ENCODE measurements at places on chromosomes 7 and 10. TPM values are rescaled to one million over a fixed set of nuclear protein-coding genes. Genes with fewer than 3 reads are reported as not detected.

DNA sequence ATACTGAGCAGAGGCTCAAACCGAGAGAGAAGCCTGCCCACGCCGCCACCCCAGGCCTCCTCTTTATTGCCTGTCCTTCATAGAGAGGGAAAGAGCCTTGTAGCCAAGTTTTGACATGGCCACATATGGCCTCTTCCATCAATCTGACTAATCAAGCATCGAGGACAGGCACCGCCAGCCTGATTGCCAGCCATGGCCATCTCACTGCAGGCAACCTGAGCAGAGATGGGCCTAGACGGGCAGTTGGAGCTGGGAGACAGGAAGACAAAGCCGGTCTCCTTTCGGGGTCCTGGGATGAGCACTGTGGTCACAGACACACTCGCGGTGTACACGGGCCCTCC, 67.2 kb downstream of the EBF3 start:
- H3K36me3 ChIP-seq = no peaks in the 10 kb centered on the region
- H3K27me3 ChIP-seq = peaks cover 35% of the 10 kb centered on the region
- no peaks in the 10 kb centered on the region for H3K4me1 ChIP-seq
- no peak overlapping the region for H3K4me3 ChIP-seq

DNA sequence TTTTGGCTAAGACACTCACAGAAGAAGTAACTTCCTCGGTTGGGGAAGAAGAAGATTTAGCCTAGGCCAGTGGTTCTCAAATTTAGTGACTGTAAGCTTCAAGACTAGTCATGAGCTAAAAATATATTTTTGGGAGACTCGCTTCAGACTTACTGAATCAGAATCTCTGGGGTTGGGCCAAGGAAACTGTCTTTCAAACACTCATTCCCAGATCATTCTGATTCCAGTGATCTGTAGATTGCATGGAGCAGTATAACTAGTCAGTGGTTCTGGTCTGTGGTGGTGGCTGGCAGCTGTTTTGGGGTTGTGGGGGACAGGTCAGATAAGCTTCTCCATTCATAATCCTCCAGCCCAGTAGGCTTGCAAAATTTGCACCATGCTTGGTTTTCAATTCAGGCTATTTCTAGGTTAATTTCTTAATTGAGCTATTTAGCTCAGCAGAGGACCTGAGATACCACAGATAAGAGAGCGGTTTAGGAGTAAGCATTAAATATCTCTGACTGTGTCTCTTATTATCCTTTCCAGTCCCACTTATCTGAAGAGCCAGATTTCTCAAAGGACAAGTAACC, 3.8 kb upstream of the KAT6B start:
- peaks cover 6% of the 10 kb centered on the region for H3K36me3 ChIP-seq
- no peak overlapping the region for H3K27ac ChIP-seq
- H3K4me1 ChIP-seq = peaks cover 32% of the 10 kb centered on the region
- H3K4me3 ChIP-seq = no peak overlapping the region
- no peaks in the 10 kb centered on the region for H3K27me3 ChIP-seq

- H3K27me3 ChIP-seq = peaks cover 20% of the 10 kb centered on the region
- no peak overlapping the region for H3K27ac ChIP-seq
- H3K4me3 ChIP-seq = no peak overlapping the region
Measured at GRCh38 chr7:116271161-116271913, 61.0 kb downstream of the TES start.

SPDYE2B gene
- total RNA-seq = not detected

Measured in activated naive CD8-positive, alpha-beta T cell treated with anti-CD3 and anti-CD28 coated beads for 36 hours (primary cell).